PC-3 (cell line): ENCODE measurements at places on chromosomes 16 and 17. TPM values are rescaled to one million over a fixed set of nuclear protein-coding genes. Genes with fewer than 3 reads are reported as not detected.

GRCh38 chr17:79045842-79046196, 21.9 kb downstream of the C1QTNF1 start:
- H3K4me3 ChIP-seq: no peak overlapping the region
- H3K27me3 ChIP-seq: no peaks in the 10 kb centered on the region
- DNase-seq: peak; percentile 83
- peaks cover 5% of the 10 kb centered on the region; the same call in 1 of the 2 replicates for H3K4me1 ChIP-seq
- no peaks in the 10 kb centered on the region for H3K36me3 ChIP-seq

DNA sequence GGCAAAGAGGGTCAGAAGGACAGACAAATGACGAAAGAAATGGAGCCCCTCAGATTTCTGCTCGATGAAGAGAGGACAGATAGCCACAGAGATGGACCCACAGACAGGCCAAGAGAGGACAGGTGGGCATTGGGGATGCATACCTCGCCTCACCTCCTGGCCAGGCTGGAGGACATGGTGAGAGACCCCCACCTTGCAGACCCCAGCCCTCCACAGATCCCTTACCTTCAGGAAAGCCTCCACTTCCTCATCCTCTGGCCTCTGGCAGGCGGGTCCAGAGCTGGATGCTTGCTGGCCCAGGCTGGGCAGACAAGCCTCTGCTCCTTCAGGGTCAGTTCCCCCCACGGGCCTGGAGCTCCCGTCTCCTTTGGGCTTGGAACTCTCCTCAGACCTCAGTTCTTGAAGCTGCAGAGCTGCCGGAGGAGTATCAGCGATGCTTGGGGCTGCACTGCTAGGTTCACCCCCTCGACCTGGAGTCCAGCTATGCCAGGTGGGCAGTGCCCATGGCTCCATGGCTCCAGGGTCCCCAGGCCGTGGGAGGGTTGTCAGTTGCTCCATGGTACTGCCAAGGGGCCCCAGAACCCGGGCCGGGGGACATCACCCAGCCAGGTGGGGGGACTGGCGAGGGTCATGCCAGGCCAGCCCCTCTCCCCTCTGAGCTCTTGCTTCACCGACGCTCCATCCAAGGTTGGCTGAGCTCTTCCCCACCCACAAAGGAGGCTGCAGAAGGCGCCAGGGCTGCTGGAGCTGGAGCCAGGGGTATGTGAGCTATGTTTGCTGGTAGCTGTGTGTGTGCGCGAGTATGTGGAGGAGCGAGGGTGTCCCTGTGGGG, 1.0 kb downstream of the TSPOAP1 start:
- no peaks in the 10 kb centered on the region for H3K27me3 ChIP-seq
- H3K4me1 ChIP-seq: peaks cover 5% of the 10 kb centered on the region; the same call in 1 of the 2 replicates
- no peak overlapping the region for H3K27ac ChIP-seq
- H3K4me3 ChIP-seq: no peak overlapping the region
- H3K36me3 ChIP-seq: no peaks in the 10 kb centered on the region

DNA sequence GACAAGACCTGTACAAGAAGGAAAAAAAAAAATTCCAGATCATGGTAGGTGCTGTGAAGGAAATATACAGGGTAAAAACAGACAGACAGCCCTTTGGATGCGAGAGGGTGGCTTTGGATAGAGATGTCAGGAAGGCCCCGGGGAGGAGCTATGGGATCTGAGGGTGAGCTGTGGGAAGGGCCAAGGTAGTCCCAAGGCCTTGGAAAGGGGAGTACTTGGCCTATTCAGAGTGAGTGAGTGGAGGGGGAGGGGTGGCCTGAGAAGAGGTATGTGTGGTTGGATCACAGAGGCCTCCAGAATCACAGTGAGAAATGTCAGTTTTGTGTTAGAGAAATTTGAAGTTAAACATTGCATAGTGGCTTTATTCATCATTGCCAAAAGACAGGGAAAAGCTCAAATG, 31.2 kb upstream of the AKTIP start:
- no peaks in the 10 kb centered on the region for H3K4me1 ChIP-seq
- DNase-seq: no peak
- H3K27ac ChIP-seq: no peak overlapping the region
- no peak overlapping the region for H3K4me3 ChIP-seq
- no peaks in the 10 kb centered on the region for H3K27me3 ChIP-seq

- no peaks in the 10 kb centered on the region for H3K4me1 ChIP-seq
- H3K4me3 ChIP-seq: no peak overlapping the region
- no peak overlapping the region for H3K27ac ChIP-seq
Observed at GRCh38 chr17:37541880-37542660, 52.4 kb downstream of the DUSP14 start.

- peaks cover 42% of the 10 kb centered on the region for H3K4me1 ChIP-seq
- no peak overlapping the region for H3K27ac ChIP-seq
- no peaks in the 10 kb centered on the region for H3K27me3 ChIP-seq
- H3K36me3 ChIP-seq: no peaks in the 10 kb centered on the region
- no peak for DNase-seq
Observed at GRCh38 chr17:28317966-28318758, 838 bp upstream of the TMEM97 start.

DNA sequence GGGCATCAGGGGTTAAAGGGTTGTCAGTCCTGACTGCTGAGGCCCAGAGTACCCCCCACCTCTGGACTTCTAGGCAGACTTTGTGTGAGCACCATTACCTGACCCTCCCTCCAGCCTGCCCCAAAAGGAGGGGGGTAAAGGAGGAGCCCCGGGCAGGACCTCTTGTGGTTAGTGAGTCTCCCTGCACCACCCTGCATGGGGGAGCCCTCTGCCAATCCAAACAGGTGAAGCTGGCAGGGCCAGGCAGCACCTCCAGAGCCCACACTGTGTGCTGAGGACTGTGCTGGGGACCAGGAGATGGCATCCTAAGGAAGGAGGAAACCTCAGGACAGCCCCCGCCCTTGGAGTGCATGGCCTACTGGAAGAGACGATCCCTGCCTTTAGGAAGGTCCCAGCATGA, 2.6 kb upstream of the KRT14 start:
- H3K4me1 ChIP-seq: no peaks in the 10 kb centered on the region
- H3K27me3 ChIP-seq: no peaks in the 10 kb centered on the region
- no peak overlapping the region for H3K27ac ChIP-seq
- H3K36me3 ChIP-seq: no peaks in the 10 kb centered on the region
- no peak overlapping the region for H3K4me3 ChIP-seq
- no peak for DNase-seq

GRCh38 chr17:76683921-76684745, 26.6 kb downstream of the MXRA7 start:
- no peaks in the 10 kb centered on the region for H3K36me3 ChIP-seq
- no peak overlapping the region for H3K27ac ChIP-seq

DNA sequence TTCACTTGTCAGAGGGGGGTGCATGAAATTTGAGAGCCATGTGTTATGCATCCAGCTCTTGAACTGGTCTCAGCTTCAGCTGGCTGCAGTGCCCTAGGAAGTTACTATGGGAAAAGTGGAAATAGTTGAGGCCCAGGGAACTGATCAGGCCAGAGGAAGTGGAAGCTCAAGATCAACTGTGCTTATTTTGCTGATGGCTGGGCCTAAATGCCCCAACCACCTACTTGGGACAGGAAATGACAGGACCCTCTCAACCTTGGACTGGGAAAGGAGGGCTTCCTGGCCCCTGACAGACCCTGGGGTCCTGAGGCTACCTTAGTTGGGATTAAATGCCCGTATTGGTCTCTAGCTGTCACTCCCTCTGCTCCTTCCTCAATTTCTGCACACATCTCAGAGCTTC, 1.2 kb upstream of the TAOK2 start:
- no peaks in the 10 kb centered on the region for H3K27me3 ChIP-seq
- H3K27ac ChIP-seq: no peak overlapping the region
- H3K36me3 ChIP-seq: no peaks in the 10 kb centered on the region
- peaks cover 22% of the 10 kb centered on the region for H3K4me1 ChIP-seq
- H3K4me3 ChIP-seq: no peak overlapping the region

- no peak overlapping the region for H3K27ac ChIP-seq
- H3K4me1 ChIP-seq: no peaks in the 10 kb centered on the region
- no peak for DNase-seq
- no peaks in the 10 kb centered on the region for H3K36me3 ChIP-seq
Observed at GRCh38 chr16:85458968-85459367, 154.2 kb upstream of the GSE1 start.

- no peak overlapping the region for H3K4me3 ChIP-seq
- no peaks in the 10 kb centered on the region for H3K27me3 ChIP-seq
- DNase-seq: no peak
- H3K4me1 ChIP-seq: no peaks in the 10 kb centered on the region
- H3K36me3 ChIP-seq: no peaks in the 10 kb centered on the region
Observed at GRCh38 chr16:78596996-78597422, 497.6 kb downstream of the WWOX start.

GRCh38 chr17:71180801-71181385, 939.9 kb upstream of the SOX9 start:
- peaks cover 24% of the 10 kb centered on the region for H3K4me1 ChIP-seq
- no peaks in the 10 kb centered on the region for H3K27me3 ChIP-seq
- H3K27ac ChIP-seq: peak overlapping the region; percentile 40
- no peaks in the 10 kb centered on the region for H3K36me3 ChIP-seq
- DNase-seq: peak; percentile 62

- H3K36me3 ChIP-seq: no peaks in the 10 kb centered on the region
- H3K4me3 ChIP-seq: no peak overlapping the region
- H3K27ac ChIP-seq: no peak overlapping the region
- H3K27me3 ChIP-seq: no peaks in the 10 kb centered on the region
- no peak for DNase-seq
Observed at GRCh38 chr17:8326511-8327302, 12.9 kb upstream of the ODF4 start.

DNA sequence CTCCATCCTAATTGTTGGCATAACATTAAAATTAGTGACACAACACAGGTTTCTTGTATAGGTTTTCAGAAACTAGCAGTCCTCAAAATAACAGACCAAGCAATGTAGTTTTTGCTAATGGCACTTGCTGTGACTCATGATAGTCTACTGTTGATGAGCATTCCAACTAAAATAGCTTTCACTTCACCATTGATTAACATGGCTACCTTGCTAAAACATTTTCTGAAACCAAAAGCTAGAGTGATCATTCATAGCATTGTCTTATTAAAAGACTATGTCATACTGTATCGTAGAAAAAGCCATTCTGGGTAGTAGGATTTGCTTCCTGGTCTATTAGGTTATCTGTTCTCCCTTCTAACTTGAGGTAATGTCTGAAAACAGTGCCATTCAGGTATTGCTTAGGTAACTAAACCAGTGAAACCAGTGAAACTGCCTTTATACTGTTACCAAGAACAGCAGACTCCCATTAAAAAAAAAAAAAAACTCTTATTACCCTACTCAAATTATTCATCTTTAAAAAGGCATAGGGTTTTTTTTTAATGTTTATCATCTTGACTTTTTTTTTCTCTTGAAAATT, 2.5 kb upstream of the CLTC start:
- H3K36me3 ChIP-seq: no peaks in the 10 kb centered on the region
- DNase-seq: peak; percentile 54
- H3K4me3 ChIP-seq: peak overlapping the region; percentile 97
- peaks cover 24% of the 10 kb centered on the region for H3K4me1 ChIP-seq
- no peak overlapping the region for H3K27ac ChIP-seq

GRCh38 chr16:66924527-66925321, 611 bp downstream of the RRAD start:
- peak overlapping the region; percentile 61 for H3K4me3 ChIP-seq
- H3K27ac ChIP-seq: no peak overlapping the region
- peaks cover 6% of the 10 kb centered on the region; the same call in 1 of the 2 replicates for H3K4me1 ChIP-seq
- H3K27me3 ChIP-seq: peaks cover 13% of the 10 kb centered on the region
- peak; percentile 23 for DNase-seq
- H3K36me3 ChIP-seq: no peaks in the 10 kb centered on the region; the same call in 1 of the 2 replicates

GRCh38 chr17:38926293-38927070, 1.1 kb downstream of the LASP1NB start:
- no peak for DNase-seq
- H3K27ac ChIP-seq: no peak overlapping the region
- H3K36me3 ChIP-seq: no peaks in the 10 kb centered on the region

- H3K4me3 ChIP-seq: peak overlapping the region; percentile 32
- H3K4me1 ChIP-seq: peaks cover 31% of the 10 kb centered on the region
- H3K27ac ChIP-seq: peak overlapping the region; percentile 44
- peak; percentile 67 for DNase-seq
- H3K27me3 ChIP-seq: no peaks in the 10 kb centered on the region
Observed at GRCh38 chr16:68417711-68418301, 30.5 kb downstream of the SMPD3 start.

DNA sequence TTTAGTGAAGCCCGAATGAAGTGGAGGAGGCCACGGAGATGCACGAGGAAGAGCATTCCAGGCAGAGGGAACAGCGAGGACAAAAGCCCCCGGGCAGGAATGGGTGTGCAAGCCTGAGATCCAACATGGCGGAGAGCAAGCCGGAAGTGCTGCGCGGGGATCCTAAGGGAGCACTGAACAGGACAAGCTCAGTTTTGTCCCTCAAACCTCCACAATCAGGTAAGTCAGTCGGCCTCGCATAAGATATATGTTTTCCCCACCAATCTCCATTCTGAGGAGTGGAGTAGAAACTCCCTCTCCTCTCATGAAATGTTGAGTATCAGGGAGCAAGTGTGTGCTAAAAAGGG, 32.9 kb upstream of the USP22 start:
- no peaks in the 10 kb centered on the region for H3K36me3 ChIP-seq
- DNase-seq: no peak
- peaks cover 10% of the 10 kb centered on the region; the same call in 1 of the 2 replicates for H3K27me3 ChIP-seq
- no peak overlapping the region for H3K27ac ChIP-seq

GRCh38 chr17:3657874-3658783, 10.2 kb downstream of the TAX1BP3 start:
- H3K4me1 ChIP-seq: peaks cover 9% of the 10 kb centered on the region
- H3K27me3 ChIP-seq: no peaks in the 10 kb centered on the region
- no peak overlapping the region for H3K27ac ChIP-seq
- H3K36me3 ChIP-seq: no peaks in the 10 kb centered on the region
- H3K4me3 ChIP-seq: no peak overlapping the region

GRCh38 chr16:58125781-58126335, 3.3 kb downstream of the CFAP20 start:
- no peaks in the 10 kb centered on the region for H3K36me3 ChIP-seq
- H3K4me1 ChIP-seq: peaks cover 39% of the 10 kb centered on the region
- H3K4me3 ChIP-seq: peak overlapping the region; percentile 96; the same call in 1 of the 2 replicates
- DNase-seq: no peak

- H3K4me1 ChIP-seq: peaks cover 11% of the 10 kb centered on the region
- H3K27ac ChIP-seq: no peak overlapping the region
- no peak overlapping the region for H3K4me3 ChIP-seq
- H3K36me3 ChIP-seq: no peaks in the 10 kb centered on the region
- no peaks in the 10 kb centered on the region for H3K27me3 ChIP-seq
Observed at GRCh38 chr16:11800382-11800718, 3.3 kb upstream of the ZC3H7A start.

GRCh38 chr17:6475411-6475810, 31.2 kb downstream of the PIMREG start:
- no peaks in the 10 kb centered on the region for H3K27me3 ChIP-seq
- H3K4me3 ChIP-seq: no peak overlapping the region
- H3K36me3 ChIP-seq: no peaks in the 10 kb centered on the region
- no peak overlapping the region for H3K27ac ChIP-seq
- DNase-seq: no peak

The CD300A gene
- not detected in 2 replicates for total RNA-seq

The CACNG4 gene
- 1.7 and 2.4 TPM in 2 replicates for total RNA-seq

The TSPAN10 gene
- 3.5 and 3.9 TPM in 2 replicates for total RNA-seq

The CAPNS2 gene
- total RNA-seq: 0.26 TPM in 1 of 2 replicates, not detected in the other

The C16orf54 gene
- total RNA-seq: not detected in 2 replicates

The SARM1 gene
- 6.7 and 8.4 TPM in 2 replicates for total RNA-seq

The HP gene
- not detected in 2 replicates for total RNA-seq

The SOST gene
- not detected in 2 replicates for total RNA-seq

The TMEM88 gene
- 1.5 TPM in 1 of 2 replicates, not detected in the other for total RNA-seq

The BANP gene
- 24.2 TPM in 2 replicates for total RNA-seq

The RAB26 gene
- total RNA-seq: 4.6 and 5.6 TPM in 2 replicates

The GAST gene
- total RNA-seq: not detected in 2 replicates

The TNS4 gene
- 127 and 128 TPM in 2 replicates for total RNA-seq

The NT5M gene
- total RNA-seq: 8.6 TPM in 2 replicates

The PRSS8 gene
- 18.0 and 23.4 TPM in 2 replicates for total RNA-seq

The DLX4 gene
- total RNA-seq: 0.35 and 0.44 TPM in 2 replicates

The KCNH6 gene
- not detected in 2 replicates for total RNA-seq

The ZNF747 gene
- 7.9 and 8.9 TPM in 2 replicates for total RNA-seq

The HCRT gene
- not detected in 2 replicates for total RNA-seq
